ENCODE measurements at places on chromosomes 5 and 9.

GRCh38 chr9:134891053-134891452 lies 10.4 kb downstream of the FCN2 start:
- peak; percentile 6 for DNase-seq

DNA sequence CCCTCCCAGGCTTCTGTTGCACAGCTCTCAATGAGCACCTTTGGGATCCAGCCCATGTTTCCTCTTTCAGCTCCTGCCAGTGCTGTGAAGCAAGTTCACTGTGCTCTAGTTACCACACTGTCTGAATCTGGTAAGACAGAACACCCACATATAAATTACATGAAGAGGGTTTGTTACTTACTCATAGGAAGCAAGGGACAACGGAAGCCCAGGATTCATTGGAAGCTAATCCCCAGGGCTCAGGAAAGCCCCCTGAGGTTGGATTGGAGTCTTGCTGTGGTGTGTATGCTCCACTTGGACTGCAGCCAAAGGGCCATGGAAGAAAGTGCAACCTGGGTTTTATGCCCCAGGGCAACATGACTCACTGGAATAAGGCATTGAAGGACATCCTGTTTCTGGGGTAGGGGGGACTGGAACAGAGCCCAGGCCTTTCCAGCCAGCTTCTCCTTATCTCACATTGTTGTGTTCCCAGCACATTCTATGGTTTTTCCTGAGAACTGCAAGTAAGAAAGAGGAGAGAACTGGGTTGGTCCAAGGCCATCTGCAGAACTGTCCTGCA lies 15.6 kb upstream of the CLK4 start:
- DNase-seq: peak; percentile 93

DNA sequence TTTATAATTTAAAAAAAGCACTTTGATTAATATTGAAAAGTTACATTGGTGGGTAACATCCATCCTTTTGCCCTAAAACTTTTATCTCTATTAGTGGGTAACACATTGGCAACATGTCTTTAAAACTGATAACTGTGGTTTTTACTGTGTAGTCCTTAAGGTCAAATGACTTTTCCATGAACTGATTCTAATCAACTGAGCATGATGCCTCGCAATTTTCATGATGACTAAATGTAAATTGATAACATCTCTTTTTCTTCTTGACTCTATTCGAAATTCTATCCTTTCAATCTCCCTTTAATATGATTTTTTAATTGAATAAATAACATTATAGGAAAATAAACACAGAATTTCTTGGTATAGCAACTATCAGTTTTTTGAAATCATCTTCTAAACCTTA lies 6.3 kb upstream of the IL5 start:
- DNase-seq: no peak

DNA sequence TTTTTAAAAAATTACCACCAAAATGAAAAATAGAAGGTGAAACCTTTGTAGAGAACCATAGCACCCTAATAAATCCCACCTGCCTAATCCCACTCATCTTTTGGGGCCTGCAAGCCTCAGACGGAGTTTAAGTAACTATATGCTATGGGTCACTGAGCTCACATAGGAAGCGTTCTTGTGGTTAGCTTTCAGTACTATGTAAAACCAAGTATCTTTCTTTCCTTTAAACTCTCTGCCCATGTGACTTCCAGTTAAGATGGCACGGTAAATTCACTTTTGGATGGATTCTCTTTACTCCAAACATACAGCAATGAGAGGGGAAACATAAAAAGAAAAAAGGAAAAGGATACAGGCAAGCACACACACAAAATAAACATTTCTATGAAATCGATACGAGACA lies 50.9 kb downstream of the FANCC start:
- DNase-seq: no peak

DNA sequence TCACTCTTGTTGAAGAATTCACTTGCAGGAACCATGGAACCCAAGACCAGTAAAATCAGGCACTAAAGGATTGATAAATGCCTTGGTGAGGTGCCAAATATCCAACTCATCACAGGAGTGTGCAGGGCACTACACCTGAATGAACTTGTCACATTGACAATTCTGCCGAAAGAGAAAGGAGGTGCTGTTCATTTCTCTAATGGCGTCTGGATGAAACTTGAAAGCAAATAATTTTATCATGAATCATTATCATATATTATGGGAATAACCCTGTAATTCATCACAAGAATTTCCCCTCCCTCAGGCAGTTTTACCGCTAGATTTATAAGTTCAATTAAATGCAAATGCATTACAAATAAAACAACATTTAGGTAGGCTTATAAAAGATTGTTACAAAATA lies 360.0 kb downstream of the GLIS3 start:
- no peak for DNase-seq

DNA sequence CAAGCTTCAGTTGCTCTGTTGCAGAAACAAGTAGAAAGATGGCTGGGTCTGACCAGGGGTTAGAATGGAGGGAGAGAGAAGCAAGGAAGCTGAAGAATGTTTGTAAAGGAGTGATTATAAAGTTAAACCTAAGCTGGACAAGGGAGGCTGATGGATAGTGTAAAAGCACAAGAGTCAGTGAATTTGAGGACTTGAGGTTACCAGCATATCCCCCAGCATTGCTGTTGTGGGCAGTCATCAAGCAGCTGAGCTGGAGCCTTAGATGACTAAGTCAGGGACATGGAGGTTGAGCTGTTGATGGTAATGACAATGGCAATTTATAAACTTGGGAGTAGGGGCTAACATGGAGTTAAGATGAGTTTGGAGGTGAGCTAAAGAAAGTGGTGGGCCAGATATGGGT lies 131.5 kb downstream of the ERCC6L2 start:
- DNase-seq: peak; percentile 15

GRCh38 chr5:158843305-158843704 lies 256.4 kb downstream of the EBF1 start:
- DNase-seq: no peak

DNA sequence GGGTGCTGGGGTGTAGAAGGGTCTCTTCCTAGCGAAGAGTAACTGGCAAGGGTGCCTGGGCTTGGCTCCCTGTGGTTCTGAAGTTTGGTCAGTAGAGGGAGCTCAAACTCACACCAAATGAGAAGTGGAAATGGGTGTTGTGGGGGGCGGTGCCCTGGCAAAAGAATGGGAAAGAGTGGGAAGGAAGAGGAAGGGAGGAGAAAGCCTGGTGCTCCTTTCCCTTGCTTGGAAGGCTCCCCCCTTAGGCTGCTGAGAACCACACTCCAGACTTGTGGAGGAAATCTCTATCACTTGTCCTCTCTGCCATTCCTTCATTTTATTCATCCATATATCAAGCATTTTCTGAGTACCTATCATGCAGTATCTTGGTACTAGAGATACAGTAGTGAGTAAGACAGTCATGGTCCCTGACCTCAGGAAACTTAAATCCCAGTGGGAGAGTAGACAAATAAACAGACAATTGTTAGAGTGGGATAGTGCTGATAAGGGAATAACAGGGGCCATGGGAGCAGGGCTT lies 13.0 kb downstream of the SLC4A9 start:
- DNase-seq: peak; percentile 74

GRCh38 chr9:71121275-71122021 lies at the start of gene TRPM3:
Gene TRPM3 (minus strand): TSS chr9:71121621. CDS start chr9:71121354, 267 bp downstream.
- no peak for DNase-seq

DNA sequence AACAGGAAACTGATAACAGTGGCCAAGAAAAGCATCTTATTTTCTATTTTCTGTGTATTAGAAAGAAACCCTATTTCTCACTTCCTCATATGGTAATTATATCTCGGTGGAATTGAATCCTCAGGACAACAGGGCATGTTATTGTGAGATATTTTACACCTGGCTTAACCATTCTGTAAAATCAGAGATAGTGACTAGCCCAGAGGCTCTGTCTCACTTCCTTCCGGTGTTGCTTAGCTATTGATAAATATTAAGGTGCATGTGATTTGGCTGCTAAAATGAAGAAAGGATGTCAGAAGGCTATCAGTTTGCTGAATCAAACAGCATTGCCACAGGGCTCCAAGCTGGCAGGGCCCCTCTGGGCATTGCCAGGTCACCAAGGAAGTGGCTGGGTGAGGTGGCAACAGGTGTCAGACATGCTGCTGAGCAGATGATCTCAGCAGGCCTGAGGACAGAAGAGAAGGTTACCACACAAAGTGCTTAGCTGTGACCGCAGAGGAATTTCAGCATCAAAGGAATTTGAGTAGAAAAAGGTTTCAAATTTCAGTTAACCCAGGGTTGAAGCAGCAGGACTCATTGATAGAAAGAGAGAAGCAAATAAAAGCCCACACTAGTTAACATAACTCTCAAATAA lies 330.7 kb downstream of the PDE4D start:
- peak; percentile 90 for DNase-seq

DNA sequence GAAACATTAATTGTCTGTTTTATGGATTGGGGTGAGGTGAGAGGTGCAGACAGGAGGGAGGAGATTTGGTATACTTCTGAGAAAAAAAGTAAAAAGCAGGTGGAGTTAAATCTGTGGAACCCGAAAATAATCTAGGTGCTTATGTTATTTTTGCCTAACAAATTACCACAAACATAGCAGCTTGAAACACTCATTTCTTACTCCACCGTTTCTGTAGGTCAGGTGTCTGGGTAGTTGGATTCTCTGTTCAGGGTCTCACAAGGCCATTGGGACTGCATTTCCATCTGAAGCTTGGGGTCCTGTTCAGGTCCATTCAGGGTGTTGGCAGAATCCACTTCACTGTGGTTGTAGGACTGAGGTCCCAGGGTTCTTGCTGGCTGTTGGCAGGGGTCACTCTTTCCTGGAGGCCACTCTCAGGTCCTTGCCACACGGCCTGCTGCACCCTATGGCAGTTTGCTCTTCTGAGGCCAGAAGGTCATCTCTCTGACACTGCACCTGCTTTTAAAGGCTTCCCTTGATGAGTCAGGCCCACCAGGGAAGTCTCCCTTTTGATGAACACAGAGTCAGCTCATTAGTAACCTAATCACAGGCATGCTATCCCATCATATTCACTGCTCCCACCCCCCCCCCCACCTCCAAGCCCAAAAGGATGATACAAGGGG lies 82.2 kb downstream of the TRIO start:
- no peak for DNase-seq

DNA sequence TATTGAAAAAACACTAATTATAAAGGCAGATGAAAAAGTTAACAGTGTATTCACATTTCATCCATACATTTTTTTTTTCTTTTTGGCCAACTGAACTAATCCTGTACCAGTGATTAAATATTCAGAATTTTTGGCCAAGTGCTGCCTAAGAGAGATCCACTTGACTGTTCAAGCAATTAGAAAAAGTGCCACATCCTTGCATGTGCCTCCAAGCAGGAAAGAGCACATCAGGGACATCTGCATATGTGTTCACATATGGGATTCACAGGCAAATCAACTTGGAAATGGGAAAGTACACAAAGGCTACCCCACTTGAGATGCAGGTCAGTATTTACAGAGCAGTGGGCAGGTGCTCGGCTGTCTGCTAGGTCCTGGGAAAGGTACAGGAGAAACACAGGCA lies 163.3 kb upstream of the LHFPL2 start:
- DNase-seq: no peak

DNA sequence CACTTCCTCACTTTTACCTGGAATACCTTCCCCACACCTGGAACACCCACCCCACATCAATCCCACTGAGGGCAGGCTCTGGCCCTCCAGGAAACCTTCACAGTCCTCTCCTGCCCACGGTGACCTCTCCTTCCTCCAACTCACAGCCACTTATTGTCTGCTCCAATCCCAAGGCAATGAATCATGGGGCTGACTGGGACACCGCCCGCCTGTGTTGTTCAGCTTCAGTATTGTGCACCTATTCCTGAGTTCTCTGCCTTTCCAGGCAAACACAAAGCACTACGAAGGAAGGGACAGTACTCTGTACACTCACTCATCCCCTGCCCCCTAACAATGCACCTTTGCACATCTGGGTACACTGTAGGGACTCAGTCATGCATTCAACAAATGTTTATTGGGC lies 7.3 kb downstream of the PCDH1 start:
- DNase-seq: no peak

DNA sequence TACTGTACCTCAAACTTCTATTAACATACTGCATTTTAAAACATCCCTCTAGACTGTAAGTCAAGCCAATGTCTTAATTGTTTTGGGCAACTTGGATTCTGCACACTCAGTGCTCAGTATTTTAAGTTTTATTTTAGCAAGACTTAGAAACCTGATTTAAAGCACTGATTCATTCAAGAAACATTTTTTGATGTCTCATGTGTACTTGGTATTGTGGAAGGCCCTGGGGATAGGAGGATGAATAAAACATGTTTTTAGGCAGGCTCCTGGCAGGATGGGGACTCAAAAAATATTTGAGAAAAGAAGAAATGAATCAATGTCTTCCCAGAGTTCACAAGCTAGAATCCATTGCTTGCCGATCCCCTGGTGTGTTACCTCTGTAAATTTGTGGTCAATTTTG lies 334.0 kb upstream of the PUM3 start:
- DNase-seq: no peak

- no peak for DNase-seq
Measured at GRCh38 chr5:137305971-137306602, 193.0 kb downstream of the SPOCK1 start.

GRCh38 chr5:134138416-134139376 lies 24.2 kb downstream of the TCF7 start:
- peak; percentile 23 for DNase-seq

GRCh38 chr5:151923866-151924476 lies 680 bp downstream of the GLRA1 start:
- peak; percentile 33 for DNase-seq

GRCh38 chr9:108709997-108710396 lies 145.8 kb downstream of the ACTL7B start:
- no peak for DNase-seq

DNA sequence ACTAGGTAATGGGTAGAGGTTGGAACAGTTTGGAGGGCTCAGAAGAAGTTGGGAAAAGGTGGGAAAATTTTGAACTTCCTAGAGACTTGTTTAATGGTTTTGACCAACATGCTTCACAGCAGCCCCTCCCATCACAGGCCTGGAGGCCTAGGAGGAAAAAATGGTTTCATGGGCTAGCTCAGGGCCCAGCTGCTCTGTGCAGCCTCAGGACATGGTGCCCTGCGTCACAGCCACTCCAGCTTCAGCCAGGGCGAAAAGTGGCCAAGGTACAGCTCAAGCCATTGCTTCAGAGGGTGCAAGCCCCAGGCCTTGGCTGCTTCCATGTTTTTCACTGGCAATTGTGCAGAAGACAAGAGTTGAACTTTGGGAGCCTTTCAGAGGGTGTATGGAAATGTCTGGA lies 453.7 kb downstream of the LRRC70 start:
- DNase-seq: no peak

DNA sequence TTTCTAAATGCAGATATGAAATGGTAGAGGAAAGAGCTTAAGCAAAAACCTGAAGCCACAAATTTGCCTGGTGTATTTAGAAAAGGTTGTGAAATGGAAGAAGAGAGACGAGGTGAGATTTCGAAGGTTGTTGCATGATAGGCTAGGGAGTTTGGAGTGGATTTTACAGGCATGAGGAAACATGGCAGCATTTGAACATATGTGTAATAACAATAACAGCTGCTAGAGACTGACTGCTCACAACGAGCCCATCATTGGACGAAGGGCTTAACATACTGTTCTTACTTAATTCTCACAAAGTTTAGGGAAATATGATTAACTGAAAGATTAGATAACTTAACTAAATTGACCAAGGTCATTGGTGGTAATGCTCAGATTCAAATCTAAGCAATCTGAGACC lies 108.1 kb downstream of the JAKMIP2 start:
- no peak for DNase-seq

- peak; percentile 90 for DNase-seq
Measured at GRCh38 chr9:110050925-110051355, 157.0 kb downstream of the C9orf152 start.

All from choroid plexus epithelial cell (primary cell).